ENCODE measurements at places on chromosomes 12 and 14.

DNA sequence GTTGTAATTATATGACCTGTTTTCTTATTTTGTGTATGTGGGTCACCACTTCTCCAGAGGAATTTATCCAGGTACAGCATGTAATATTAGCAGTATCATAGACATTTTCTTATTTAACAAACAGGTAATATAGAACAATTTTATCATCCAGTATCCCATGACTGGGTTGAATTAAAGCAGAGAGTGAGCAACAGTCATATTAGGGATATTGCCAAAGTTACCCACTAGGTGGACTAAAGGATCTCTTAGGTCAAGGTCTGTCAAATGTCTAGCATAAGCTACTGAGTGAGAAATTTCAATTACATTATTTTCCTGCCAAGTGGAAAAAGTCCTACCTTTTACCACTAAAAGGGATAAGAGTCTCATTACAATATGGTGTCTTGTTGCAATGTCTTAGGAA, 62.1 kb upstream of the TRIM9 start:
- no peak for DNase-seq

- DNase-seq: no peak
Measured at GRCh38 chr14:70881549-70882177, 25.6 kb upstream of the PCNX1 start.

DNA sequence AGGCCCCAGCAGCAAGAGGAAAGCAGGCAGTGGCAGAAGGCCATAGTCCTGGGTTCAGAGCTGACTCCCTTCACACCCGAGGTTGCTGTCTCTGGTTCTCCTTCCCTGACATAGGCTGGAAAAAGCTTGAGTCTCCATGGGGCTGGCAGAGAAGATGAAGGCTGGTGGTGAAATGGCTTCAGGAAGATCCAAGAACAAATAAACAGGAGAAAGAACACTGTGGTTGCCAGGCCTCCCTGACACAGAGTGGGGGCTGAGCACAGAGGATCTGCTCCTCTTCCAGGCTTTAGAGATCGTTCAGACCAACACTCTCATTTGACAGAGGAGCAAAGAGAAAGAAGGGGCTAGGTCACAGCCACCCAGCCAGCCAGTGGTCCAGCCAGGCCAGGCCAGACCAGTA, 14.3 kb downstream of the HDAC7 start:
- no peak for DNase-seq

GRCh38 chr12:28759333-28759732, 389.7 kb upstream of the FAR2 start:
- no peak for DNase-seq

- no peak for DNase-seq
Measured at GRCh38 chr12:7609495-7609894, 56.2 kb downstream of the APOBEC1 start.

- no peak for DNase-seq
Measured at GRCh38 chr14:40188006-40188405, 755.8 kb upstream of the FBXO33 start.

DNA sequence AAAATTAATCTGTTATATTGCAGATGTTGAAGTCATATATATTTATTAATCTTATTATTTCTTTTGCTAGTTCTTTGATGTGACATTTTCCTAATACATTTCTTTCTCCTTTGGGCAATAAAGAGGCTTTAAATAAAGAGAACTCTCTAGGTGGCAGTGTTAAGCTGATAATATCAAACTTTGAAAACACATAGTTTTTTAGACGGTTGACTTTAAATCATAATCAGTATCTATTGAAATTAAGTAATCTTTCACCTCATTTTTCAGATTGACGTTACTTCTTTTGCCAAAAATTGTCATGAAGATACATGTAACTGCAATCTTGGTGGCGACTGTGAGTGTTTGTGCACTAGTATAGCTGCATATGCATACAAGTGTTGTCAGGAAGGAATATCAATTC, 130.8 kb upstream of the PTPRQ start:
- DNase-seq: no peak

- DNase-seq: no peak
Measured at GRCh38 chr12:72089678-72090077, 151.0 kb downstream of the TPH2 start.

DNA sequence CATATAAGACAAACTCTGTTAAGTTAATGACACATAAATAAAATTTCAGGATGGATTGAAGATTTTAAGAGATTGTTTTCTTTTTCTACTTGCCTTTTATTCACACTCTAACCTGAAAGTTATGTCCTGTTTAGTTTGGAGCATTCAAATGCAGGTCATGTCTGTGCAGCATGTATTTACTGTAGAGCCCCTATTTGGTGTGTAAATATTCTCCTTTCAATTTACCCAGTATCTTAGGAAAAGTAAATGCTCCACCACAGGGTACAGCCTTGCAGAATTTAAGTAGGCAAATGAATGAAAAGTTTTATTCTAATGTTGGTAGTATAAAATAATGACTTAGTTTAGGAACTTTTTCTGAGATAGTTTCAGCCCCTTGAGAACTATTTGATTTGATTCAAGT, 6.2 kb upstream of the DCN start:
- no peak for DNase-seq

DNA sequence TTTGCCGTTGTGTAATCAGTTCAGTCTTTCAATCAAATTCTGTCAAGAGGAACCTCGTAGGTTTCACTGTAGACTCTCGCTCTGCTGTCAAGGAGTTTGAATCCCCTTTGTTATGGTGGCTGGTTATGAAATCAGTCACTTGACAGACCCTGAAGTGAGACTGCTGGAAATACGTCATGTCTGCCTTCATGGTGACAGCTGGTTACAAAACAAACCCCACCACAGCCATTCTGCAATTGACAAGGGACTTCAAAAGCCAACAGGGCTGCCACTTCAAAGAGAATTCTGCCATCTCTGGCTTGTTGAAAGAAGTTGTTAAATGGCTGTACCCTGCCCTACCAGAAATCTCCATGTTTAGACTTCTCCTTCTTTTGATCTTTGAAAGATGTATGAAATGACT, 286.9 kb downstream of the ERC1 start:
- peak; percentile 74 for DNase-seq

All from CD4-positive, alpha-beta T cell treated with Interleukin-15 for 1 hour (primary cell).